Heart left ventricle (tissue), 16 donors: ENCODE measurements at places on chromosomes 3 and 15. TPM values are rescaled to one million over a fixed set of nuclear protein-coding genes. Genes with fewer than 3 reads are reported as not detected.

Gene POMGNT2
- 31.5 TPM for total RNA-seq

Gene ARPP19
- total RNA-seq = 150 TPM

GRCh38 chr15:45428491-45428890, 50.1 kb upstream of the GATM start:
- DNase-seq = no peak
- peaks cover 6% of the 10 kb centered on the region for H3K27me3 ChIP-seq
- H3K4me1 ChIP-seq = no peaks in the 10 kb centered on the region
- no peak overlapping the region for H3K4me3 ChIP-seq
- no peak overlapping the region for H3K27ac ChIP-seq

DNA sequence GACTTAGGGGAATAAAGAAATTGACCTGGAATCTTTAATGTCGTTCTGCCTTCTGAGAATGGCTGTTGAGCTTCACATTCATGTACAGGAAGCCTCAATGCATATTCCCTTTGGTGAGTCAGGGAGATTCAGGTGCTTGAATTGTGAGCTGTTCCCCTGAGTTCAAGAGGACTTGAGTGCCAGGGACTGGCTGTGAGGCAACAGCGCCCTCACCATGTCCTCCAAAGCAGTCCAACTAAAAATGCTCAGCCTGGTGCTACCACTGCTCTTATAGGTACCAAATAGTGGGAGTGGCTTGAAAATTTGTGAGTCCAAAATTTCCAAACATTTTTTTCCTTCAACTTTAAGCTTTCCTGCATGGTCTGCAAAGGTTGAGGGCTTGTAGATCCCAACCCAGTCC, 54.1 kb downstream of the LEO1 start:
- no peak for DNase-seq
- no peaks in the 10 kb centered on the region for H3K27me3 ChIP-seq
- H3K4me3 ChIP-seq = no peak overlapping the region
- H3K27ac ChIP-seq = no peak overlapping the region
- no peaks in the 10 kb centered on the region for H3K4me1 ChIP-seq
